NCI-H524 (cell line): ENCODE measurements at places on chromosomes 11 and 22.

- peak; percentile 67 for DNase-seq
Measured at GRCh38 chr22:25120093-25120561, 79.5 kb upstream of the CRYBB3 start.

GRCh38 chr11:128061281-128061871, 526.0 kb downstream of the ETS1 start:
- DNase-seq, result no peak

- DNase-seq, result no peak
Measured at GRCh38 chr11:33670250-33671011, 30.2 kb downstream of the C11orf91 start.

- peak; percentile 16 for DNase-seq
Measured at GRCh38 chr11:112751329-112751728, 209.9 kb upstream of the NCAM1 start.

GRCh38 chr11:7484131-7484530, 1.2 kb upstream of the OLFML1 start:
- no peak for DNase-seq

GRCh38 chr11:73394416-73395296, 18.5 kb downstream of the RELT start:
- DNase-seq, result no peak

GRCh38 chr11:396511-396947, 2.5 kb downstream of the PKP3 start:
- peak; percentile 64 for DNase-seq

DNA sequence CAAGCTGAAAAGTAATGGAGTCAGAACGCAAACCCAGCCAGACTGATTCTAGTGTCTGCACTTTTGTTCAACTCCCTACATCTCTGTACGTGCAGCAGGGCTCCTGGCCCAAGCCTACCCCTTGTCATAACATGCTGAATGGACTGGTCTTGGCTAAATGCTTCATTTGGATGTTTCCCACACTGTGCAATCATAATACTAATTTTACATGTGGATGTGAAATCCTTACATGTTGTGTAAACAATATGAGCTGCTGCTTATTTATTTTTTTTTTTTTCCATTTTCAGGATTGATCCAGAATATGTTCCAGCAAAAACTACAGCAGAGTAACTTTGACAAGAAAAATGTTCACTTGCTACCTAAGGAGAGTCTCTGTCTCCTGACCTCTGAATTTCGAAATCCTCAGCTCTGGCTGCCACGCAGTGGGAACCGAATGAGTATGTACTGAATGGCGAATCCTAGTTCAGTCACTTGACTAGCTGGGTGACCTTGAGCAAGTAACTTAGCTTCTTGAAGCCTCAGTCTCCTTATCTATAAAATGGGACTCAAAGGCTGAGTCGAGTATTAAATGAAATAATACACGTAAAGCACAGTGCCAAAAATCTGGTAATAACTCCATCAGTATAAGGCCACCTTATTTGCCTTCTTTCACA, 133.4 kb downstream of the EHF start:
- no peak for DNase-seq
